A549 treated with CORT108297 at 1 μM for 4 hours (cell line): ENCODE measurements at places on chromosomes 1 and 21. TPM values are rescaled to one million over a fixed set of nuclear protein-coding genes. Genes with fewer than 3 reads are reported as not detected.

C1orf141 gene
- total RNA-seq: not detected in 5 replicates

RNU1-3 gene
- total RNA-seq: 11.7 TPM in 1 of 5 replicates, not detected in the others

CLCA1 gene
- not detected in 5 replicates for total RNA-seq

LY9 gene
- 0.06 to 0.10 TPM (median 0.08 TPM) in 5 replicates for total RNA-seq

BEND5 gene
- total RNA-seq: not detected in 5 replicates

RIT1 gene
- 22.3 to 24.4 TPM (median 23.9 TPM) in 5 replicates for total RNA-seq

LCE2C gene
- not detected in 5 replicates for total RNA-seq

AADACL4 gene
- total RNA-seq: not detected in 5 replicates

MAN1C1 gene
- total RNA-seq: 0.18 to 0.40 TPM (median 0.22 TPM) in 5 replicates

LCE6A gene
- total RNA-seq: not detected in 5 replicates

TMEM269 gene
- total RNA-seq: 0.06 to 0.16 TPM (median 0.08 TPM) in 5 replicates

WLS gene
- total RNA-seq: 17.4 to 24.2 TPM (median 18.8 TPM) in 5 replicates

PCSK9 gene
- 2.0 to 4.6 TPM (median 3.5 TPM) in 5 replicates for total RNA-seq

CYP2J2 gene
- total RNA-seq: 0.06 to 0.12 TPM (median 0.07 TPM) in 5 replicates

MTARC1 gene
- 8.8 to 11.1 TPM (median 10.0 TPM) in 5 replicates for total RNA-seq

RAVER2 gene
- 4.3 to 5.2 TPM (median 4.8 TPM) in 5 replicates for total RNA-seq

NEGR1 gene
- total RNA-seq: not detected in 5 replicates

RNU1-4 gene
- 11.7 TPM in 1 of 5 replicates, not detected in the others for total RNA-seq

MAGOH gene
- total RNA-seq: 61.7 to 95.4 TPM (median 68.0 TPM) in 5 replicates

DCST1 gene
- total RNA-seq: 0.07 to 0.08 TPM in 2 of 5 replicates, not detected in the others

CELF3 gene
- total RNA-seq: 0.04 TPM in 1 of 5 replicates, not detected in the others

FAF1 gene
- total RNA-seq: 36.2 to 41.4 TPM (median 38.8 TPM) in 5 replicates

SPRR2B gene
- not detected in 5 replicates for total RNA-seq

KIF26B gene
- 0.05 to 0.07 TPM (median 0.06 TPM) in 5 replicates for total RNA-seq

LCE2B gene
- not detected in 5 replicates for total RNA-seq

OR2L2 gene
- total RNA-seq: not detected in 5 replicates

SH3D21 gene
- total RNA-seq: 1.6 to 2.5 TPM (median 1.9 TPM) in 5 replicates

PTTG1IP gene
- total RNA-seq: 94.0 to 104 TPM (median 98.7 TPM) in 5 replicates

CENPS gene
- total RNA-seq: 29.3 to 32.3 TPM (median 29.8 TPM) in 5 replicates

BCAR3 gene
- 55.1 to 75.3 TPM (median 65.8 TPM) in 5 replicates for total RNA-seq
